Ascending aorta (tissue), 2 donors: ENCODE measurements at places on chromosomes 13 and 19. TPM values are rescaled to one million over a fixed set of nuclear protein-coding genes. Genes with fewer than 3 reads are reported as not detected.

GRCh38 chr13:113897161-113897560 is 33.3 kb upstream of the GAS6 start:
- DNase-seq, result no peak

The CGB1 gene
- total RNA-seq, result not detected

GRCh38 chr13:43698009-43698408 is 88.8 kb downstream of the ENOX1 start:
- no peak for DNase-seq

The KIR2DL4 gene
- total RNA-seq, result not detected

GRCh38 chr13:113327766-113328471 is 30.9 kb downstream of the LAMP1 start:
- no peak for DNase-seq

- no peak for DNase-seq
Observed at GRCh38 chr19:49136771-49137171, 17.4 kb downstream of the PPFIA3 start.

DNA sequence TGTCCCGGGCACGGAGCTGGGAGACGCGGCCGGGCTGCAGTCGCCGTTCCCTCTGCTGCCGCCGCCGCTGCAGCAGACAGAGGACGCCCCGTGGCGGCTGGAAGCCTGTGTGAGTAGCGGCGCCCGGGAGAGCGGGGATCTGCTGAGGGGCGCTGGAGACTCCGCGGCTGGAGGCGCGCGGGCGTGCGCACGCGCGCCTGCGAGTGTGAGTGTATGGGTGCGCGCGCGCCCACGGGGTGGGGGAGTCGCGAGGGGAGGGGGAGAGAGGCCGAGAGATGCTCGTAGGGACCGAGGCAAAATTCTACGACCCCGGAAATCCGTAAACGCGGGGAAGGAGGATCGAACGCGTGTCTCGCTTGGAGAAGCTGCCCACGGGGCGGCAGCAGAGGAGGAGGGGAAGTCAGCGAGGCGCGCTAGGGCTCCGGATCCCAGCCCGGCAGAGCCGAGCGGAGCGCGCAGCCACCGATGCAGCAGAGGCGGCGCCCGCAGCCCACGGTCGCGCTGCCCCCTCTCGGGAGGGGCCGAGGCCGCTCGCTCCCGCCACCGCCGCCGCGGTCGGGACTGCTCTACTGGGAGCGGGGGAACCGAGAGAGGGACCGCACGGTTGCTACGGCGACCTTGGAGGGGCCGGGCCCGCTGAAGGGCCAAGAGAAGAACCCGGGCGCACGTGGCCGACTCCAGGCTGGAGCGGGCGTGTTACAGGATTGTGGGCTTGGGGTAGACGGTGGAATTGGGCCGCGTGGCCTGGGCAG is at the start of gene ENOX1:
TSS of gene ENOX1 (minus strand) at position 207 of the 752 bp plus-strand sequence.
- no peak for DNase-seq

The RYR1 gene
- total RNA-seq, result 1.5 TPM

- no peak for DNase-seq
Observed at GRCh38 chr13:105343134-105343806, 1192.2 kb downstream of the EFNB2 start.

The HTR2A gene
- total RNA-seq, result not detected

The POLD1 gene
- total RNA-seq, result 22.9 TPM

GRCh38 chr19:32219881-32220472 is 125.4 kb upstream of the ZNF507 start:
- DNase-seq, result no peak

The CAPN12 gene
- total RNA-seq, result not detected

DNA sequence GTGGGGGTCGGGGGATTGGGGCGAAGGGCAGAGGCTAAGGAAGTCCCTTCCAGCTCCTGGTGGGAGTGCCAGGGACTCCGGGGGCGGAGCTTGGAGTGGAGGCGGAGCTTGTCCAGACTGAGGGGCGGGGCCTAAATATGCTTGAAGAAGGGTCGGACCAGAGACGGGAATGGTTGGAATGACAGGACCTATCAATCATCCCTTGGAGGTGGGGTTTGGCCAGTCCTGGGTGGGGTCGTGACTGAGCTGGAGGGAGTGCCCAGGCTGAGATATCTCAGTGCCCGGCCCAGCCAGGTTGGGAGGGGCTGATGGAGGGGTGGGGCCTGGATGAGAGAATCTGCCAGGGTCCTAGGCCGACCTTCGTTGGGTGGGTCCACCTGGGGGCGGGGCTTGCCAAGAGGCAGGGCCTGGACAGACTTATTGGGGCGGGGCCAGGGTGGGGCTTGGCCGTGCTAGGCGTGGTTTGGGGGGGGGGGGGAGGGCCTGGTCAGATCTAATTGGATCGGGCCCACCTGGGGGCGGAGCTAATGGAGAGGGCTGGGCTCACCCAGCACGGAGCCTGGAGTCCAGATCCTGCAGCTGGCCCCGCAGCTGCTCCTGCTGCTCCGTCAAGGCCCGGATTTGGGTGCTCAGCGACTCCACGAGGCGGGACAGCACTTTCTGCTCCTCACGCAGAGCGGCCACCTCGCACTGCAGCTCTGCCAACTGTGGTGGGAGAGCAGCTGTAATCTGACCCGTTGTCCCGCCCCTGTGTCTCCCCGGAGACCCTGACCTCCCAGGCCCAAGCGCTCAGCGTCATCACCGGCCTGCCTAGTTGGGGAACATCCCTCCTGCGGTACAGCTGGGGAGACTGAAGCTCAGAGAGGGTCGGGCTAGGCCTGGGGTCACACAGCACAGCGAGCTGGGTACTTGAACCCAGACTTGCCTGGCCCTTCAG is 2.6 kb upstream of the WIZ start:
- DNase-seq, result peak; percentile 53

The SMIM44 gene
- total RNA-seq, result not detected

GRCh38 chr13:48400850-48401291 is 12.0 kb downstream of the LPAR6 start:
- DNase-seq, result no peak

DNA sequence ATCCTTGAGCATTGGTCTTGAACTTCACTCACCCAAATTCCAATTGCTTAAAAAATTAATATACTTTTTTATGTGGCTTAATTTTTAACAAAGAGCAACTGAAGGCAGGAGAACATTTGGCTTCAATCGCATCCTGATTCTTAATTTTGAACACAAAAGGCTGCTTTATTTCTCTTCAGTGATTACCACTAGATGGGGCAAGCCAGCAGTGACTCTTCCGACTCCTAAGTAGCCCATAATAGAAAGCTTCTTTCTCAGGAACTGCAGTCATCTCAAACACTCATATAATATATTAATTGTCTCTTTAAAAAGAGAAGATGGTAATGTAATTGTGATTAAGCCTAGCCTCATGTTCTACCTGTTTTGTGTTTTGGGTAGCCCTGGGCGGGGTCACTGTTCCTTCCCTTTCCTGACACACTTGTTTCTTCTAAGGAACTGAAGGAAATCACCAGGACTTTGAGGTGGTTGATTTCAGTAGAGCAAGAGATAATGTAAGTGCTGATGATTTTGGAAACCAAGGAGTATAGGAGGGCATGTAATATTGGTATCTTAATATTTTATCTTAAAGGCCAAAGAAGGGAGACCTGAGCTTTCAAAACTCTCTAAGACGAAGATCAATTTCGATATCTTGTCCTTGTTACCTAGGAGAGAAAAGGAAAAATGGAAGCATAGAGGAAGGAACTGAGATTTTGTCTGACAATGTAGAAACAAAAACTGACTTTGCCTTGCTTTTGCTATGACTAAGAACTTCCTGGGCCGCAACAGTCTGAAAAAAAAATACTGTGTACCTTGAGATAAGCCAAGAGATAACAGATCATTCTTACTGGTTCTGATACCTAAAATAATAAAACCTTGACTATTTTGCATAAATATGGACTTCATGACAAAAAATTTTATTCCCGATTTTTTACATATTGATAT is 73.1 kb downstream of the TNFSF13B start:
- no peak for DNase-seq

The ZNF726 gene
- not detected for total RNA-seq

DNA sequence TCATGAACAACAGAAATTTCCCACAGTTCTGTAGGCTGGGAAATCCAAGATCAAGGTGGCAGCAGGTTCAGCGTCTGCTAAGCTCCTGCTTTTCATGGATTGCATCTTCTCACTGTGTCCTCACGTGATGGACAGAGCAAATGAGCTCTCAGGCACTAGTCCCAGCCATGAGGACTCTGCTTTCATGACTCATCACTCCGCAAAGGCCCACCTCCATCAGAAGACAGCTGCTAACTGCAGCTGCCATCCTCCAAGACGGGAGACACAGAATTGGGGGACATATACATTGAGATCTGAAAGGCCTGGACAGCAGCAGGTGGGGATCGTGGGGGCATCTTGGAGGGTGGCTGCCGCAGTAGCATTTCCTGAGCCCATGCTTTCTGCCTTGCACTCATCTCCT is 44.4 kb upstream of the SPATA13 start:
- DNase-seq, result no peak

DNA sequence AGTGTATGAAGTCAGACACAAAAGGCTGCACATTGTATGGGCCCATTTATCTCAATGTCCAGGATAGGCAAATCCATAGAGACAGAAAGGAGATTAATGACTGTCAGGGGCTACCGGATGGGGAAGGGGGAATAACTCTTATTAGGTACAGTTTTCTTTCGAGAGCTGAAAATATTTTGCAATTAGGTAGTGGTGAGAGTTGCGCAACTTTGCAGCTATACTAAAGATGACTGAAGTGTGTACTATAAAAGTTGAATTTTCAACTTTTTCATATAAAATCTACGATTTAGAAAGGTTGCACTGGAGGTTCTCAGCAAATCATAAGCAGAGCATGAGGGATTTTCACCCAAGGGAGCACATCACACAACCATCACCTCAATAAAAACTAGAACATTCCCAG is 16.1 kb upstream of the SLC15A1 start:
- DNase-seq, result no peak

The PEAK3 gene
- total RNA-seq, result 4.7 TPM

GRCh38 chr13:106691861-106692260 is 123.9 kb upstream of the ARGLU1 start:
- no peak for DNase-seq

DNA sequence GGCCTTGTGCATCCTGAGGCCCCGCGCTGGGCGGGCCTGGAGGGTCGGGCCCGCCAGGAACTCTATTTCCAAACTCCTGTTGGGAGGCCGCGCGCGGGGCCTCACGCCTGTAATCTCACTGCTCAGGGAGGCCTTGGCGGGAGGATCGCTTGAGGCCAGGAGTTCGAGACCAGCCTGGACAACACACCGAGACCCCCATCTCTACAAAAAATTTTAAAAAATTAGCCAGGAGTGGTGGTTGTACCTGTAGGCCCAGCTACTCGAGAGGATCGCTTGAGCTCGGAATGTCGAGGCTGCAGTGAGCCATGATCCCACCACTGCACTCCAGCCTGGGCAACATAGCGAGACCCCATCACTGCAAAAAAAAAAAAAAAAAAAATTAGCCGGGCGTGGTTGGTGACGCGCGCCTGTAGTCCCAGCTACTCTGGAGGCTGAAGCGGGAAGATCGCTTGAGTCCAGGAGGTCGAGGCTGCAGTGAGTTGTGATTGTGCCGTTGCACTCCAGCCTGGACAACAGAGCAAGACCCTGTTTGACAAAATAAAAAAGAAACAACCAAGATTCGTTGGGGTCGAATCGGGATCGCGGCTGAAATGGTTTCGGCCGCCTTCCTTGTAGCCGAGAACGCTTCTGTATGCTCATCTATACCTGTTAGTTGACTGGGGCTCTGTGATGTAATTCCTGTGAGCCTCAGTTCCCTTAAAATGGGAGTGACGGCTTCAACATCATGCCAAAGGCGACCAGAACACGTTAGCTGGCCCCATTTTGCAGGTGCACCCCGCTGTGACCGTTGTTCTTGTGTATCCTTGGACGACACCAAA is 636 bp downstream of the SF3A2 start:
- no peak for DNase-seq

DNA sequence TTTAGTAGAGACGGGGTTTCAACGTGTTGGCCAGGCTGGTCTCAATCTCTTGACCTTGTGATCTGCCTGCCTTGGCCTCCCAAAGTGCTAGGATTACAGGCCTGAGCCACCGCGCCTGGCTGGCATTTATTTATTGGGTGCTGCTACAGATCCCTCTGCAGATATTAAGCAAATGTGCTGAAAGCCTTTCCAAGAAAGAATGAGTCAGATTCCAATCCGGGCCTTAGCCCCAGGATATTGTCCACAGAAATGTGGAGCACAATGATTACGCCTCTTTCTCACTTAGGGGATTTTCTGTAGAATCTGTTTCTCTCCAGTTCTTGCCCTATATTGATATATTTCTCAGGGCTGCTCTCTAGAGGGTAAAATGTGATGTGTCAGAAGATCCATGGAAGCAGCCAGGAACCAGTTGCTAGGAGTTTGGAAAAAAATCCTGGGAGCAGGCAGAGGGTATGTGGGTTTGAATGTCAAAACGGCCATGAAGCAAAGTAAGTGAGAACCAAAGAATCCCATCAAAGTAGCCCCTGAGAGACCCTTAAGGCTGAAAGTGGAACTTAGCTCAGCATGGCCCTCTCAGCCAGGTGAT is 24.8 kb upstream of the IGFL4 start:
- DNase-seq, result no peak

DNA sequence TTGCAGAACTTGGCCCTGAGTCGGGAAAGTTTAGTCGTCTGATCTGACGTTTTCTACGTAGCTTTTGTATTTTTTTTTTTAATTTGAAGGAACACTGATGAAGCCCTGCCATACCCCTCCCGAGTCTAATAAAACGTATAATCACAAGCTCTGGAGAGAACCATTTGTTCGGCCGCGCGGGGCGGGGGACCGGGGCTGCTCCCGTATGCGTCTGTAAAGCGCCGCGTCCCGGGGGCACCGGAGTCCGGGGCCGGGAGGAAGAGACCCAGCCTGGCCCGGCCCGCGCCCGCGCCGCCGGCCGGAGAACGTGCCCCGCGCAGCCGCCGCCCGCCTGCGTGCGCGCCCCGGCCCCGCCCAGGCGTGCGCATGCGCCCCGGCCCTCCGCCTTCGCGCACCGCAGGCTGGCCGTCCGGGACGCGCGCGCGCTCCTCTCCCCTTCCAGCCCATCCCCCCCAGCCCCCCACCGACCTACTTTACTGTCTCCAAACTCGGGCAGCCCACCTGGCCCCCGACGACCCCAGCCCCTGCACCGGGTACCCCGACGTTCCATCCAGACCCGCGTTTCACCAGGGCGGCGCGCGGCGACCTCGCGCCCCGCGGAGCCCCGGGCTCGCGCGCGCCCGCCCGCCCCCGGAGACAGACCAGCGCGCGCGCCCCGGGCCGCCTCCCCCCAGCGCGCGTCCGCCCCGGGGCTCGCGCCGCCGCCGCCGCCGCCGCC is 785 bp upstream of the USF2 start:
- DNase-seq, result no peak

DNA sequence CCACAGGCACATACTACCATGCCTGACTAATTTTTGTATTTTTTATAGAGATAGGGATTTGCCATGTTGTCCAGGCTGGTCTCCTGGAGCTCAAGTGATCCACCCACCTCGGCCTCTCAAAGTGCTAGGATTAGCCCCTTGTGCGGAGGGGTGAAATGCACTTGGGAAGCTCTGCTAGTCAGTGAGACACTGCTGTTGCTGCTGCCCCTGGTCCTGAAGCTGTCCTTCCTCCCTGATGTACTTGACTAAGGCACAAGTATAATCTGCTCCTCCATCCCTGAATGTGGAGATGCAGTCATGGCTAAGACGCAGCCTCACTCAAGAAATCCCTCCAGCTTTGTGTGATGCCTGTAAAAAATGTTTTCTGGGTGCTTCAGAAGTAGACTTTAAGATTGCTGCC is 124.5 kb downstream of the KCTD15 start:
- DNase-seq, result no peak

The TRPC4 gene
- total RNA-seq, result 8.1 TPM

GRCh38 chr19:5703819-5704818 is 14.0 kb downstream of the RPL36 start:
- DNase-seq, result no peak

The ZNF626 gene
- total RNA-seq, result 2.8 TPM

GRCh38 chr13:44385401-44385800 is 11.8 kb downstream of the SERP2 start:
- DNase-seq, result no peak

- DNase-seq, result no peak
Observed at GRCh38 chr13:42361701-42362100, 89.7 kb downstream of the AKAP11 start.

The ZAR1L gene
- not detected for total RNA-seq
